A549 treated with GW870086 at 1 μM for 4 hours (cell line): ENCODE measurements at places on chromosomes 1 and 21. TPM values are rescaled to one million over a fixed set of nuclear protein-coding genes. Genes with fewer than 3 reads are reported as not detected.

LEFTY2 gene
- total RNA-seq = 0.06 to 0.24 TPM in 2 of 5 replicates, not detected in the others

AADACL3 gene
- total RNA-seq = not detected in 5 replicates

CELA3A gene
- total RNA-seq = not detected in 5 replicates

PODN gene
- not detected in 5 replicates for total RNA-seq

KCNJ10 gene
- not detected in 5 replicates for total RNA-seq

PIGM gene
- 4.0 to 4.8 TPM (median 4.5 TPM) in 5 replicates for total RNA-seq

SNX27 gene
- 7.9 to 11.6 TPM (median 8.1 TPM) in 5 replicates for total RNA-seq

LCE1C gene
- not detected in 5 replicates for total RNA-seq

SLC2A5 gene
- total RNA-seq = 0.06 to 0.77 TPM (median 0.33 TPM) in 5 replicates

LRRC71 gene
- total RNA-seq = 0.11 to 0.22 TPM (median 0.19 TPM) in 3 of 5 replicates, not detected in the others

PPFIA4 gene
- total RNA-seq = 0.23 to 0.63 TPM (median 0.40 TPM) in 5 replicates

SPRR1B gene
- total RNA-seq = not detected in 5 replicates

IL10RB gene
- total RNA-seq = 17.3 to 20.2 TPM (median 18.5 TPM) in 5 replicates

PLEKHA6 gene
- 26.3 to 37.8 TPM (median 34.4 TPM) in 5 replicates for total RNA-seq

FBXO2 gene
- 6.3 to 9.6 TPM (median 9.2 TPM) in 5 replicates for total RNA-seq

RSRP1 gene
- 15.5 to 22.9 TPM (median 21.0 TPM) in 5 replicates for total RNA-seq

CDA gene
- total RNA-seq = 32.0 to 43.5 TPM (median 33.4 TPM) in 5 replicates

IBA57 gene
- total RNA-seq = 3.7 to 6.1 TPM (median 5.5 TPM) in 5 replicates

MTHFR gene
- 3.9 to 4.9 TPM (median 4.0 TPM) in 5 replicates for total RNA-seq

DMRTA2 gene
- 0.06 to 0.21 TPM (median 0.16 TPM) in 5 replicates for total RNA-seq

PROK1 gene
- not detected in 5 replicates for total RNA-seq

PTPRF gene
- 79.0 to 101 TPM (median 91.8 TPM) in 5 replicates for total RNA-seq

RAD54L gene
- 9.5 to 12.4 TPM (median 10.4 TPM) in 5 replicates for total RNA-seq

FCGR3B gene
- not detected in 5 replicates for total RNA-seq

SLC44A5 gene
- total RNA-seq = 0.03 to 0.07 TPM (median 0.05 TPM) in 4 of 5 replicates, not detected in the other

RHD gene
- total RNA-seq = not detected in 5 replicates

PTP4A2 gene
- 148 to 196 TPM (median 185 TPM) in 5 replicates for total RNA-seq

GPA33 gene
- not detected in 5 replicates for total RNA-seq

FCRL6 gene
- not detected in 5 replicates for total RNA-seq

RGS1 gene
- not detected in 5 replicates for total RNA-seq

PMVK gene
- 38.8 to 45.1 TPM (median 42.1 TPM) in 5 replicates for total RNA-seq

OR2L3 gene
- not detected in 5 replicates for total RNA-seq

IL24 gene
- 0.25 to 0.60 TPM (median 0.31 TPM) in 5 replicates for total RNA-seq
